ENCODE measurements at places on chromosomes 7 and 10.

DNA sequence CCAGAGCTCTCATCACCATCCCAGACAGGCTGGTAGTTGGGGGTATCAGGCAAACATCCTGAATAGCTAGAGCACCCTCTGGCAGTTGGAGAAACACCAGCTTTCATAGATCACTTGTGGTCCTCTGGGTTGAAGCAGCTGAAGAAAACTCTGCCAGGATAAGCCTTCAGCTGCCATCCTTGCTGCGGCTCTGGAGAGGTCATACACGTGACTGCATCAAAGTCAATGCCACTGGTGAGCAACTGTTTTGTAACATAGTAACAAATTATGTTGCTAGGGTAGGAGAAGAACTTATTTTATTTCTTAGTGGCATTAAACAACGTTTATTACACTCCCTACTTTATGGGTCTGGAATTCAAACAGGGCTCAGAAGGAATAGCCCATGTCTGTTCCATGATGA lies 19.2 kb upstream of the PANK1 start:
- no peak for DNase-seq

DNA sequence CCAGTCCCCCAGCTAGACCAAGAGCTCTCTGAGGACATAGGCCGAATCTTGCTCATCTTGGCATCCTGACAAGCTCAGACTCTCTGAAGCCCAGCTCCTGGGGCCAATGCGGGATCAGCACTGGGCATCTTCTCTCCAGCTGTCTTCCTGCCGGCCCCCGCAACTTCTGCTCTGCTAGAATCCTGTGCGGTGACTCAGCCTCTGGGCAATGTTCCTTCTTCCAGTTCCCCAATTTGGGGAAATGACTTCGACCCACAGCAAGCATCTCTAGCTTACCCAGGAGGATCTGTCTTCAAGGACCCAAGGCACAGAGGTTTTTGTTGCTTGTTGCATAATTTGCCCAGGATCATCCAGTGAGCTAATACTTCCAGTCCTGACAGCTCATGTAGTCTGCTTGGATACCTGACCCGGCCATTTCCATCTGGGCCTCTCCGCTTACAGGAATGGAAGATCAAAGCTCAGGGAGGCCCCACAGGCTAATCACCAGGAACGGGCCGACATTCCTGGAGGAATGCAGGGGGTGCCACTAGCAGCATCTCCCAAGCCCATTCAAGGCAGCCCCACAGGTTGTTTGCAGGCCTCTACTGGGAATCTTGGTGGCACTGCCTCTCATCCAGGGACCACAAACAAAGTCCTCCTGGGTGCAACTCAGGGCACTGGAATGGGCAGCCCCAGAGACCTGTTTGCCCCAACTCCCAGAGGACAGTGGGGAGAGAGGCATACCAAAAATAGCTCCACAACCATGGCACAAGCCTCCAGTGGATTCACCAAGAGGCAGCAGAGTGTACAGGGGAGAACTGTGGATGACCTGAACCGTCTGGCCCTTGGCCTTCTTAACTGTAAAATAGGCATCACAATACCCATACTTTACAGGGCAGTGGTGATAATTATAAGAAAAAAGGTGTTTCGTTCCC lies 151.9 kb downstream of the NEURL1 start:
- DNase-seq = peak; percentile 78

GRCh38 chr7:11069591-11069990 lies 95.9 kb downstream of the PHF14 start:
- DNase-seq = no peak

GRCh38 chr10:110932505-110933180 lies 13.2 kb downstream of the SHOC2 start:
- DNase-seq = no peak

- DNase-seq = no peak
Measured at GRCh38 chr7:33744293-33745075, 160.9 kb upstream of the BMPER start.

DNA sequence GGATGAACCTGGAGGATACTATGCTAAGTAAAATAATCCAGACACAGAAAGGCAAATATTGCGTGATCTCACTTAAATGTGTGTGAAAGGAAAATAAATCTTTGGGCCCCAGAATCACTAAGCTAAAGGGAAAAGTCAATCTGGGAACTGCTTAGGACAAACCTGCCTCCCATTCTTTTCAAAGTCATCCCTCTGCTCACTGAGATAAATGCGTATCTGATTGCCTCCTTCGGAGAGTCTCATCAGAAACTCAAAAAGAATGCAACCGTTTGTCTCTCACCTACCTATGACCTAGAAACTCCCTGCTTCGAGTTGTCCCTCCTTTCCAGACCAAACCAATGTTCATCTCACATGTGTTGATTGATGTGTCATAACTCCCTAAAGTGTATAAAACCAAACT lies 40.1 kb upstream of the LAMB4 start:
- DNase-seq = no peak

- peak; percentile 10 for DNase-seq
Measured at GRCh38 chr10:48455055-48455391, 148.5 kb downstream of the MAPK8 start.

DNA sequence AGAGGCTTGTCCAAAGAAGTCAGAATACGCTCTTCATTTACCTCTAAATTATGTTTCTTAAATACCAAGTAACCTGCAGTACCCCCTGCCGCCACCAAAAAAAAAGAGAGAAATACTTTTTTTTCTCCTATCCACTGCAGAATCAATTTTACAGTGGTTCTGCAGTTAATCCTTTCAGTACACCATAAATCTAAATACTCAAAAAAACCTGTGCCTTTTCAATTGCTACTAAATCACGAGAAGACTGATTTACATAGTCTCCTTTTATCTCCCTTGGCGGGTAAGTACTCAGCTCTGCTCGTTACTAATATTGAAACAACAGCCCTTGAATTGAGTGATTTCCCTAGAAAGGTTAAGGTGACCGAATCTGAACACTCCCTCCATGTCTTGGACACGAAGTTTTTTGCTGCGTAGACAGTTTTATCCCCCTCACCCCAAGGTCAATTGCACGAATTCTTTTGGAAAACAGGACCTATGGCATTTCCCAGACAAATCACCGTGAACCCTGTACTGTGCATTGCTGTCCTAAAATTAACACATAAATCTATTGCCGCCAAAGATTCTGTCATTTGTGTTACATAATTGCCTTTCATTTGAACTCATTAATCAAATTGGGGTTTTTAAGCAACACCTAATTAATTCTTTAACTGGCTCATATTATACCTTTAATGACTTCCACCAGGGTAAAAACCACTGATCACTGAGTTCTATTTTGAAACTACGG lies 512 bp upstream of the VIM start:
- no peak for DNase-seq

GRCh38 chr7:75996476-75996875 lies 2.1 kb upstream of the TMEM120A start:
- DNase-seq = no peak

DNA sequence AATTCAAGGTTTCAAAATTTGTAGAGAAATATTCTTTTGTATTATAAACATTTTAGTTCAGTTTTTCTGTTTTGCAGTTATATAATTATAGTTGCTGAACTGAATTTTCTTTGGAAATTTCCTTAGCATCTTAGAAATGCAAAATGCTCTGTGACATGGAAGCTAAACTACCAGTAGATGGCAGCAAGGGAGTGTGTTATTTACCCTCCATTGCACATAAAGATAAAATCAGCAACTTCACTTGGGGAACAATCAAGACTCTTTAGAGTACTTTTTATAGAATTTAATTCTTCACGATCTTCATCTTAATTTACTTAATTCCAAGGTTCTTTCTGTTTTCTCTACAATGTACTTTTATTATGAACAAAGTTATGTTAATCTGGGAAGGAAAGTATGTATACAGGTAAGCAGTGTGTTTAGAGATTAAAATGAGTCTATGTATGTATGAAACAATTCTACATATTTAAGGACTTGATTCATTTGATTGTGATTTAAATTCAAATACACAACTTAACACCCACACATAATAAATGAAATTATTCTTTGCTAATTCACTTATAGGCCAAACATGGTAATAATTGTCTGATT lies 404.2 kb downstream of the THSD7A start:
- DNase-seq = no peak

- DNase-seq = no peak
Measured at GRCh38 chr7:136245327-136246004, 268.3 kb upstream of the MTPN start.

- no peak for DNase-seq
Measured at GRCh38 chr7:3408814-3409595, 108.0 kb downstream of the SDK1 start.

GRCh38 chr10:73910764-73911552 lies at the start of gene PLAU:
PLAU (plus strand) TSS chr10:73911132; CDS start chr10:73911556, 424 bp downstream.
- peak; percentile 74 for DNase-seq

DNA sequence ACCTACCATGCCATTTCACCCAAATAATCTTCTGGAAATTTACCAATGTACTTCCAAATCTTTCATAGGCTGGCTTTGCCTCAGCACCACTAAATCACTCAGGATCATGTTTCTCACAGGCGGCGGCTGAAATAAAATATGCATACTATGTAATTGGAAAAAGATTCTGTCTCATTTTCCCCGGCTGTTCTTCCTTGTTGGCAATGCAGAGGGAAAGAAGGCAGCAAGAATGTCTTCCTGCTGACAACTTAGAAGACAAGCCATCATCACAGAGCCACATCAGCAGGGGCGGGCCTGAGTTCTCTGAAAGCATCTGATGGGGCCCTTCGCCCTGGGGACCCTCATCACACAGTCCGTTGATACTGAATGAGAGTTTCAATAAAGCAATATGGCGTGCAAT lies 39.2 kb upstream of the COL1A2 start:
- no peak for DNase-seq

GRCh38 chr10:60604342-60604741 lies 173.9 kb upstream of the CDK1 start:
- no peak for DNase-seq
